HepG2 (cell line): ENCODE measurements at places on chromosomes 6 and 20.

GRCh38 chr6:112877134-112878100, 530.3 kb downstream of the RFPL4B start:
- no peak for DNase-seq

DNA sequence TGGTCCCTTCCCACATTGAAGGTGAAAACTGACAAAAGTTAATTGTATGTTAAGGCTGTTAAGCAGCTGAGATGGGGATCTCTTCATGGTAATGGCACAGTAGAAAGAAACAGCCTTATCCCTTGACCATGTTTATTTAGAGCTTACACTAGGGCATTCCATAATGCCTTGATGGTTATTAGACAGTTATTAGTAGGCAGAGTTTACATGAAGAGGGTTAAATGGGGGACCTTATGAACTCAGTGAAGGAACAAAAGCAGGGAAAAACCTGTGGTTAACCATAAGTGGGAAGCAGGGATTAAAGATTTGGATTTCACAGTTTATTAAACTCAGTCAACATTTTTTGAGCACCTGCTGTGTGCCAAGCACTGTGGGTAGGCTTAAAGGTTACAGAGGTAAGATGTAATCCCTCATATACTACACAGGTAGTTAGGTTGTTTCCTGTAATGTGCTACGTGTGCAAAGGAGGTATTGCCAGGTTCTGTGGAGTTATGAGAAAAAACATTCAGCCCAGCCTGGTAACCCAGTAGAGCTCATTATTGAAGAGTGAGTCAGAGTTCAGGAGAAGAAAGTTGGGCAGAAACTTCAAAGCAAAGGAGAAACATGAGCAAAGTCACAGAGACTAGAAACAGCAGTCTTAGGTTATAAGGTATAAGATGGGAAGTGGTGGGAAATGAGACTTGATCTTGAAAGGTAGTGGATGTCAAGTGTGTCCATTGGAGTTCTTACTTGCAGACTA, 32.3 kb upstream of the GNRH2 start:
- DNase-seq: no peak

DNA sequence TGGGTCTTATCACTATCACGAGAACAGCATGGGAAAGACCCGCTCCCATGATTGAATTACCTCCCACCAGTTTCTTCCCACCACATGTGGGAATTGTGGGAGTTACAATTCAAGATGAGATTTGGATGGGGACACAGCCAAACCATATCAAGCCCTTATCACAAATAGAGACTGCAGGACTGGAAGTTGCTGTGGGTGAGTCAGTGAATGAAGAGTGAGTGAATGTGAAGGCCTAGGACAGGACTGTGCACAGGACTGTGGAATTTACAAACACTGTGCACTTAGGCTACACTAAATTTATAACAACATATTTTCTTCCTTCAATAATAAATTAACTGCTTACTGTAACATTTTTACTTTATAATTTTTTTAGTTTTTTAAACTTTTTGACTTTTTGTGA, 30.2 kb upstream of the BCAS1 start:
- no peak for DNase-seq

DNA sequence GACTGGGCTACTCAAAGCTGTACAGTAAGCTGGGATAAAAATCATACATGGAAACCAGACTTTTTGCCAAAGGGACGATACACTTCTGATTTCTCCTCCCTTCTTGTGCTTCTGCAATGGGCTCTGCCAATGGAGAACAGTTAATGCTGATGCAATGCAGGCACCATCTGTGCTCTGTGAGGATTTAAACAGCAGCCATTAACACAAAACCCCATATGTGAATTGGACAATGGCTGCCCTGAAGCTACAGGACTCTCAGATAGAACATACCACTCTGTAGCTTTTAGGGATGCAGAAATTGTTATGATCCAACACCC, 71.9 kb downstream of the GJA10 start:
- no peak for DNase-seq

- no peak for DNase-seq
These were observed 94.2 kb downstream of the CDS2 start for GRCh38 chr20:5221061-5221430.

DNA sequence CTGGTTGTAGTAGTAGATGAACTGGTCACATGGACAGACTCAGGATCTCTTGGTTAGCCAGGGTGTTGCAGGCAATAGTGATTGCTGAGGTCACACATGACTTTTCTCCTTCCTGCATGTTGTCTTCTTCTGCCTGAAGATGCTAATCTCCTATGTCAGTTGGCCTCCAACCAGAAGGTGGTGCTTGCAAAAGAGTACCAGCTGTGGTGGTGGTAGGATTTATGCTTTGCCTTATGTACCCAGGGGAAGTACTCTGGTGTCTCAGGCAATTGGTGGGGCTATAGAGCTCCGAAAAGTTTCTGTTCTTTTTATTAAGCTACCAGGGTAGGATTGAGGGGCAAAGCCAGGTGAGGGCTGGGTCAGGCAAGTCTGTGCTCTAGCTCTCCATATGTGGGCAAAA, 98.5 kb downstream of the CARMIL1 start:
- no peak for DNase-seq

DNA sequence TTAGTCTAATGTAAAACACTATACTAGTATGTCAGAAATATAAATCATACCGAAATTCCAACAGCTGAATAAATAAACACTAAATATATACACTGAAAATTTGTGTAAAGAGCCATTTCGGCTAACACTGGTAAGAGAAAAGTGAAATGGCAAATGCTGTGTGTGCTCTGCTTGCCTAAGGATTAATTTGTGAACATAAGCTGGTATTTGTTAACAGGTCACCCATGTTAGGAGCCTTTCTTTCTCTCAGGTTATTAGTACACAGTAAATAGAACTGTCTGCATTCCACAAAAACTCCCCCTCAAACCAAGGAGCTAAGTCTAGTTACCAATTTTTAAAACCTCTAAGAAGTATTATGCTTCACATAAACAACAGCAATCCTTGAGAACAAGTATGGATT, 27.0 kb downstream of the ELOVL5 start:
- peak; percentile 80 for DNase-seq

DNA sequence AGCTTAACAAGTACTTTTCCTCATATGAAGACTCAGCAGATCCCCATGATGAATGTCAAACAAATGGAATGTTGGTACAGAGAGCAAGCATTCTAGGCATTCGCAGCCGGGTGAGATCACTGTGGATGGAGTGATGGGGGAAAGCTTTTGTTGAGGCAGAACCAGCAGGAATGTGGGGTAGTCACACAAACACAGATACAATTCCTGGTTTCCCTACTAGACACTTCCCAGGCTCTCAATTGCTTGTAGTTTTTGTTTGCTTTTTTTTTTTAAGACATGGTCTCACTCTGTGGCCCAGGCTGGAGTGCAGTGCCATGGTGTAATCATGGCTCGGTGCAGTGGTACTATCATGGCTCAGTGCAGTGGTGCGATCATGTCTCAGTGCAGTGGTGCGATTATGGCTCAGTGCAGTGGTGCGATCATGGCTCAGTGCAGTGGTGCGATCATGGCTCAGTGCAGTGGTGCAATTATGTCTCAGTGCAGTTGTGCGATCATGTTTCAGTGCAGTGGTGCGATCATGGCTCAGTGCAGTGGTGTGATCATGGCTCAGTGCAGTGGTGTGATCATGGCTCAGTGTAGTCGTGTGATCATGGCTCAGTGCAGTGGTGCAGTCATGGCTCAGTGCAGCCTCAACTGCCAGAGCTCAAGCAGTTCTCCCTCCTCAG, 15.4 kb upstream of the IER3 start:
- peak; percentile 97 for DNase-seq

GRCh38 chr6:41625442-41625841, 12.8 kb upstream of the MDFI start:
- no peak for DNase-seq

- DNase-seq: no peak
These were observed 459.6 kb downstream of the FRK start for GRCh38 chr6:115601064-115601463.

GRCh38 chr20:33993576-33994221, at the start of gene RALY:
RALY (plus strand) TSS chr20:33993911; CDS start chr20:34072075, 78,164 bp downstream.
- DNase-seq: no peak

DNA sequence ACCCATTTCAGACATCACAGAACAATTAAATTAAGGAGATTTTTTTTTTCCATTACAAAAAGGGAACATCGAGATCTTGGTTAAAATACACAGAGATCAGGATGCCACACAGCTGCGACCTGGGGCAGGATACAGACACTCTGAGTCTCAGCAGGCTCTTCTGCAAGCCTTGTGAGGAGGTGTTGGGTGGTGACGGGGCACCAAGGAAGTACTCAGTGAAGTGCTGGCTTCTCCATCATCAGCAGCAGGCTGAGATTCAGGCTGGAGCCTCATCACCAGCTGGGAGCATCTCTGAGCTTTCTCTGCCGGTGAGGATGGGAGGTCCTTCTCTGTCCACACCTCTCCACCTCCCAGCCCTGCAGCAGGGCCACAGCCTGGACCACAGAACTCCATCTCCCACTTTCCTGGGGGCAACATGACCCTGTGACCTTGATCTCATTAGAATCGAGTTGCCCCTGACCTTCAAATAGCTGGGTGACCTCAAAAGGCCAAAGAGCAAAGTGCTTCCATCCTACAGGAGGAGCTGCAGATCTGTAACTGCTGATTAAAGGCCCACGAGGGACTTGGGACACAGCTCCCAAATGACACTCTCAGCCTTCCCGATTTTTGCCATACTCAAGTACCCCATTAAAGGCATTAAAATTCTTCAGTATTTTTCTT, 16.0 kb downstream of the PMEPA1 start:
- DNase-seq: no peak

DNA sequence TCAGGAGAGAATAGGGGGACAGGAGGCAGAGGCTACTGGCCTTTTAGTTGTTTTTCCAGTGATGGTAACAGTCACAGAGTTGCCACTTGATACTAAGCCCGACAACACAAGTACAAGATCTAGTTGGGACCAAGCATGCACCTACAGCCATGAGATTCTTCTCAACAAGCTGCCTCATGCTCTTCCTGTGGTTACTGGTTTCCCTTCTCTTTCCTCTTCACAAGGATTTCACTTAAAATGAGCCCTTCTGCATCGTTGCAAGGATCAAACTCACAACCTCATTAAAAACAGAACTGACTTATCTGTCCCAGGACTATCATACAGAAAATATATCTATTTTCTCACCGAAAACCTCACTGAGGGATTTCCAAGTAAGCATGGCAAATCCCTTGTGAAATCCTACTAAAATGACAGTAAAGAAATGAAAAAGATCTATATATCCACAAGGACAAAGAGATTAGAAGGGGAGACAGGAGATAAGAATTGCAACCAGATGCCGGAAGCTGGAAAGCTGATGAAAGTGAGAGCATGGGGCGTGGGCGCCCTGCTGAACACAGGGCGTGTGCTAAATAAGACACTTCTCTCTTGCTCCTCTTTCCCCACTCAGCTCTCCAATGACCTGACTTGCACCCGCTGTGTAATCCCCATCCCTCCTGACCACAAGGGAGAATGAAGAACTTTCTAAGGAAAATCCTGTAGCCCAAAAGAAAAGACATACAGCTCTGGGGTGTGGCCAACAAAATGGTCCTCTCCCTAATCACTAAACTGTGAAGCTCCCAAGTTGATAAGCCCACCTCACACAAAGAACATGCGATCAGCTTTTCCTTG, 13.4 kb downstream of the MTFR2 start:
- DNase-seq: no peak
